ENCODE measurements at places on chromosomes 13 and 19.

DNA sequence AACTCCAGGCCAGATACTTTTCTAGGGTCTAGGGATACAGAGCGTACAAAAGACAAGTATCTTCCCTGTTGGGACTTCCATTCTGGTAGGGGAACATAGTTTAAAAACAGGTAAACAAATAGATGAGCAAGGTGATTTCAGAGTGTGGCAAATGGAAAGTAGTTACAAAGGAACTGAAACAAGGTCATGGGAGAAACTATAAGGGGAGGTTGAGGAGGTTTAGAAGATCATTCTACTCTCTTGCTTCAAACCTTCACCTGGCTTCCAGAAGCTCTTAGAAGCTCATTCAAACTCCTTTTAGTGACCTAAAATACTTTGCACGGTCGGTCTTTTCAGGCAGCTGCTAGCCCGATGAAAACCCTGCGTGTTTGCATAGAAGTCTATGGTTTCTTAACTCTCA is 9.1 kb downstream of the FFAR2 start:
- no peak for DNase-seq

DNA sequence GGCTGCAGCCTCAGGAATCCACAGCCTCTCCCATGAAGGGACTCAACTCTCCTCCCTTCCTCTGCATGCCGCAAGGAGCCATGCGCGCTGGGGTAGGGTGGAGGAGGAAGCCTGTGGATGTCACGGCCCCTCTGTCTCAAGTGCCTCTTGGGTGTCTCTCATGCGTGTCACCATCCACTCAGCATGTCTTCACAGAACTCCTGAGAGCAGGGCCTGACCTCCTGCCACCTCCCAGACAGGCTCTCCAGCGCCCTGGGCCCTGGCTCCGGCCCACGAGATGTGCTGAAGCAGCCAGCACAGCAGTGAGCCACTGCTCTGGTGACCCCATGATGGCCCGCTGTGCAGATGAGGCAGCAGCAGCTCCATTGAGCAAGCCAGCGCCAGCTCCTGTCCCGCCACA is 25.9 kb upstream of the SPACA7 start:
- DNase-seq, result no peak

GRCh38 chr19:49683814-49684250 is 5.6 kb upstream of the ADM5 start:
- DNase-seq, result no peak

DNA sequence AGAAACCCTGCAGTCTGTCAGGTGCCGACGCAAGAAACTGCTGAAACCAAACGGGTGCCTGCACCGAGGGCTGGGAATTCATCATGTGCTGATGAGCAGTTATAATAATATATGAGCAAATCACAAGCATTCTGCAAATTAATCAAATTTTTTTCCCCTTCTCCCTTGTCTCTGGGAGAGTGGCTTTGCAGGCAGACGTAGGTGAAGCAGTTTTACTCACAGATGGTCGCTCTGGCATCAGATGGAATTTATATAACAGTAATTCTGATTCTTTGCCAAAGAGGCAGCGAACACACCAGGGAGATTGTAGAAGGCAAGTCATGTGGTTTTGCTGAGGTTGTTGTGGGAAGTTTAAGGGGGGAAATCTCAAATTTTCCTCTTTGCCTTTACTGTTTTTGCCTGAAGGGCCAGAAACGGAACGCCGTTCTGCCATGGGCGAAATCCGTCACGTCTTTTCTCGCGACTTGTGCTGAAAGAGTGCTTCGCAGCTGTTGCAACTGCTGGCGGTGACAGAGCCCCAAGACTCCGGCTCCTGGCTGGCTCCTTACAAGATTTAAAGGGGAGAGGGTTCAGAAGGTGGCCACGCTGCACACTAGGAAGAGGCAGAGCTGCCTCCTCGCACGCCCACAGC is 320.1 kb downstream of the ZNF536 start:
- DNase-seq, result no peak

DNA sequence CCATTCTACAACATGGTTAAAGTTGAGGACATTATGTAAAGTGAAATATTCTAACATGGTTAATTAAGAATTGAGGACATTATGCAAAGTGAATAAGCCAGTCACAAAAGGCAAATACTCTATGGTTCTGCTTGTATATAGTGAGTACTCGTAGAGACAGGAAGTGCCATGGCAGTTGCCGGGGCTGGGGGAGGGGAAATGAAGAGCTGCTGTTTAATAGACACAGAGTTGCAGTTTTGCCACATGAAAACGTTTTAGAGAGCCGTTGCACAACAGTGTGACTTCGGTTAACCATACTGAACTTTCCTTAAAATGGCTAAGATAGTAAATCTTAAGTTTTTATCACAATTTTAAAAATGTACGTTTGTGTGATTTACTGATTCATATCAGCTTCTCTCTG is 176.9 kb downstream of the SHISA2 start:
- no peak for DNase-seq

Measured in LNCaP clone FGC (cell line).